NCI-H1092 (cell line): ENCODE measurements at places on chromosomes 2 and 18.

DNA sequence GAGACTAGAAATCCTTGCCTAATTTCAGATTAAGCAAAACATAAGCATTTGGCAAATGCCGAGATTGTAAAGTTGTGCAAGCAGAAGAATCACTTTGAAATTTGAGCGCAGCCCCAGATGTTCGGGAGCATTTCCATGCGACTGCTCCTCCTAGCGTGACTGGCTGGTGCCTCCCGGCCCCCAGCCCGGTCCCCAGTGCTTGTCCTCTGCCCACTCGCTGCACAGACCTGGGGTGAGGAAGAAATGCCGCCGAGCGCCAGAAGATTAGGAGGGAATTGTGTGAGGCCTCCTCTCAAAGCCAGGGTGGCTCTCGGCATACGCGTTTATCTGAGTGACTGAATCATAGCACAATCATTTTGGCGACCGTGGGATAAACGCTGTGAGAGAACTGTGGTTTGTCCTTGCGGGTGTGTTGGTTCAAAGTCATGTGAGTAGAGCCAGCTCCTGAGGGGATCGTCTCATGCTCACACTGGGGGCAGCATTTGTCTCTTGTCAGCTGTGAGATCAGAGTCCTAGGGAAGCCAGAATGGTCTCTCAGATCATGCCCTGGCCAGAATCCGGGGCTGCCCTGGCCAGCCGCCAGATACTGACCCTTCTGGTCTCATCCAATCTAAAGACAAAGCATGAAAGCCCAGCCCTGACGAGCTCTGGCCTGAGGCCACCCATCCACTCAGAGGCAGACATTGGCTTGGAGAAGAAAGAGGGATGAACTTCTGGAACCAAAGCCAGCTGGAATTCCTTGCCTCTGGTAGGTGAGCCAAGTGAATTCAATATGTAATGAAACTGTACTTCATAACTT, 189.3 kb downstream of the SH3RF3 start:
- no peak for DNase-seq

GRCh38 chr2:176025932-176026331, 23.9 kb upstream of the LNPK start:
- no peak for DNase-seq

- no peak for DNase-seq
These were observed 130.8 kb upstream of the HDAC4 start for GRCh38 chr2:239531456-239532241.

DNA sequence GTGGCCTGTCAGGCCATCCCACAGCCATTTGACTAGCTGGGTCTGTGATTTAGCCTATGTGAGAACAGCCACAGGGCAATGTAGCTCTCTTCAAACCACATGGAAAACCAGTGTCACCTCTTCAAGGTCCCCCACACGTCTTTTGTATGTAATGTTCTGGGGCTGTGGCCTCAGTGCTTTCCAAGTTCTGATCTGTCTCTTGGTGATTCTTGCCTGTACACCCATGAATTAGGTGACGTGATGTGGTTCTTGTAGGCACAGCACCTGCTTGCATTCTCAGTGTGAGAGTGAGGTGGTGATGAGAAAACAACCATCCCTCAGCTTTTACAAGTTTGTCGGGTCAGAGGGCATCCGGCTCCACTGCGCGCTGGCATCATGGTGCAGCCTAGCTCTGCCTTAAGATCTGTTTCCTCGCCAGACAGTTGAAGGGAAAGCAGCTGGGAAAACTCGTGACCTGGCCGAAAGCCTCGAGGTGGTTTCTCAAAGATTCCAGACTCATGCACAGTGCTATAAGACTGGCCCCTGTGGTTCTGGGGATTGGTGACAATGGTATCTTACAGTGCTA, 125.8 kb downstream of the TANC1 start:
- DNase-seq = no peak

GRCh38 chr18:69371729-69372128, 29.0 kb upstream of the DOK6 start:
- DNase-seq = no peak
